ENCODE measurements at places on chromosomes 5 and 9.
A peak's percentile ranks its signal among the peaks of the same experiment; 100 is the strongest.

- DNase-seq = no peak
Observed at GRCh38 chr5:61273279-61273975, 58.6 kb upstream of the ZSWIM6 start.

DNA sequence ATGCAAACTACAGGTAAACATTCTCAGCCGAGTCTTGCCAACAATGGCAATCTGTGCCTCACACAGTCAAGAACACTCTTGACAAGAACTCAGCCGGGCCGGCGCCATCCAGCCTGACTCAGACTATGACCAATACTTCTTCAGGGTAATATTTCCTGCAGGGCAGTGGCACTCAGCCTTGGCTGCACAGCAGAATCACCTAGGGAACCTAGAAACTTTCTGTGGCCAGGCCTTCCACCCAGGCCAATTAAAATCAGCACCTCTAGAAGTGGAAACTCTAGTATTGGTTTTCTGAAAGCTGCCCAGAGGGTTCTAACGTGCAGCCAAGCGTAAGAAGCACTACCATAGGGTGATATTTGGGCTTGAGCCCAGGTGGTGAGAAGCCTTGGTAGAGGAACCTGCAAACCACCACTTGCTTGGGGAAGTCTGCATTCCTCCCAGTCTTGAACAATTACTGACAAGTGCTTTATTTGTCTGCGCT lies 120.6 kb downstream of the TTLL11 start:
- DNase-seq = no peak

- DNase-seq = peak; percentile 69
Observed at GRCh38 chr9:126398403-126399058, 71.9 kb downstream of the MVB12B start.

DNA sequence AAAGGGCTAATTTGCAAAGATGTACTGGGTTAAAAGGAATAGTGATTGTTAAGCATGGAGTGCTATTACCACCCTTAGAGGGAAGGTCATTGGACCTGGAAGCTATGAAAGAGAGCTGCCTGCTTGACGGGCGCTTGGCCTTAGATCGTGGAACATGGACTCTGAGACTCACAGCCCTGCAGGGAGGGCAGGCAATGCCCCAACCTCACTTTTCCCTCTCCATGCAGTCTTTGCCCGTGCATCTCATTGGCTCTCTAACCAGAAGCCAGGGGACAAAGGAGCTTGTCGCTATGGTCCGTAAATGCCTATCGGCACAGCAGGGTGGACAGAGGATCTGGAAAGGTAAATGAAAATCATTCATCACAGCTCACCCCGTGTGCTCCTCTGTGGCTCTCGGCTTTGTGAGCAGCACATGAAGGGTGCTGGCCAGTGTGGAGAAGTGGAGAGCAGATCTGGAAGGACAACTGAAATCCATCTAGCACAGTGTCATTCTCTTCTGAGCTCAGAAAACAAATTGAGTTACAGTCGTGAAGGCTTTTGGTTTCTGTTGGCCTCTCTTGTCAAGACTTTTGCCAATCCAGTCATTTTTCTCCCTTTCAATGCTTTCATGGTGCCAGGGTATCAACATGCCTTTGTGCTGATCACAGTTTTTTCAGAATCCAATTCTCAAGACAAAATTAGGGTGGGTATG lies 186.2 kb downstream of the SNX18 start:
- DNase-seq = no peak

DNA sequence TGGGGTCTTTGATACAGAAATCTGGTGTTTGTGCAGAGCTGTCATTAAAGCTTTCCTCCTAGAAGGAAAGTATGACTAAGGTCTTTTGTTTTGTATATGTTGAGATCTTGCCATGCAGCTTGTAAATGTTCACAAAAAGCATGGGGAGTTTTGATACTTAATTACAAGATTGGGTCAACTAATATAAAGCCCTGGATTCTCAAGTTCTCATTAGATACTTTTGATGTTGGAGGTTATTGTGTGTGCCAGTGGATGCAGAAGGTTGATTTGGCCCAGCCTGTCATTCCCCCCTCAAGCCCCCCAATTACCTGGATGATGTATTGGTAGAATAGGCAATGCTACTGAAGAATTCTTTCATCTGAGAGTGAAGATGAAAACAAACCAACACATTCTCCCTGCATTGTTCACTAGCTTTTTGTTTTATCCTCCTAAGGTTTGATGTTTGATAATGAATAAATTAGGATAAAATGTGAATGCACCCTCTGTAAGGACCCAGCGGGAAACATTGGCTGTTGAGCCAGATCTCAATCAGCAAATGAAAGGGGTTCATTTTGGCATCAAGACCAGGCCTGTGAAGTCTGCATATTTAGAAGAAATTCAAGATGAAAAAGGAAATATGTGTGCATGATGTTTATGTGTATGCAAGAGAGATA lies 61.9 kb upstream of the ADAMTS19 start:
- DNase-seq = no peak

DNA sequence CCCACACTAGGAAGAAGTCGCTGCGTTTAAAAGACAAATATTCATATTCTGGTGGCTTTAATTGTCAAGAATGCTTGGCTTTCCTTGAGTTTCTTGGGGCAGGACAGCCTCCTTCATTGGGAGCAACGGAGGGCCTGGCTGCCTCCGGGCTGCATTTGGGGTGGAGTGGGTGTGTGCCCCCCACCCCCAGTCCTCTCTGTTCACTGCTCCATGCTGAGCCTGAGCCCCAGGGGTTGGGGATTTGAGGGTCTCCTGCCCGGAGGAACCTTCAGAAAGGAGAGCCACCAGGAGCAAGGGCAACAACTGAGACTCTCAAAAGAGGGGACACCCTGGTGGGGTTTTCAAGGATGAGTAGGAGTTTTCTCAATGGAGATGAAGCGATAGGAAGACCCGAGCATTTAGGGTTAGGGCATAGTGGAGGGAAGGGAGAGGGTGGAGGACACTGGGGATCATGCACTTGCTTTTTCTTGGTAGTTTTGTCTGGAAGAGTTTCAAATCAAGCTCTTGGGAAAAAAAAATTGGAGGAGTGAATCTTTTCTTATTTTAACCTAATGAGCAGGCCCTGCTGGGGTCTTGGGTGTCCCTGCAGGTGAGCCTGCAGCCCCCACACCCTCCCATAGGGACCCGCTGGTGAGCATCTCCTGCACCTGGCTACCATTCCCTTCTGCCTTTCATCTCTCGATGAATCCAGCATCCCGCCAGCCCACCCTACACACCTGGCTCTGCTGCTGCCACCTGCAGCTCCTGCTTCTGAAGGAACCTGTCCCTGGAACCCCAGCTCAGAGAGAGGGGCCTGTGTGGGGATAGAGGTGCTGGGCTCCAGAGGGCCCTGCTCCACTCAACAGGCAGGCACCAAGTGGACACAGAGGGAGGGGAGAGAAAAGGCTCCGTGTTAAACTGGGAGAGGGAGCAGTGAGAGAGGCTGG lies 4.1 kb downstream of the SLC6A19 start:
- no peak for DNase-seq

DNA sequence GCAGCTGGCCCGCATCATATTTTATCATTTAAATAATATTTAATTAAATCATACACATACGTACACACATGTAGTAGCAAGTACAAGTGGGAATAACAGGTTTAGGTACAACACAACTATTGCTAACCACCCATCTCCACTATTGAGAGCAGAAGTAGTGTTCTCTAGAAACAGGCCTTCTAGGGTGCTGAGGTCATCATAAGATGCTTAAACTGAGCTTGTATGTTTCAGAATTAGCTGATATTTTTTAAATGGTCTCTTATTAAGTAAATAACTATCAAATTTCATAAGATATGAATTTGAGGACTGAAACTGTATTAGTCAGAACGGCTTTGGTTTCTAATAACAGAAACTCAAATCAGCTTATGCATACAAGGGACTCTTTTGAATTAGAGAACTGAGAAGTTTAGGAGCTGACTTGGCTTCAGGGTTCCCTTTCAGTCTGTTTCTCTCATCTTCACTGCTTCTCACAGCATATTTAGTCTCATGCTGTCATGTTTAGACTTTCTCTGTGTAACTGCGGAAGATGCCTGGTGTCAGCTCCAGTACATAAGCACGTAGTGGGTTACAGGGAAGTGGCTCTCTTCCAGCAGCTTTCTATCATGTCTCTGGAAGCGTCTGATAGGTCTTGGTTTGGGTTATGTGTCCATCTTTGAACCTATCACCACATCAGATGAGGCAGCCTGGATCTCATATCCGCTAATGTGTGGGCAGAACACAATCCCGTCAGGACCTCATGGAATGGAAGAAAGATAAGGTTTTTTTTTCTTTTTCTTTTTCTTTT lies 25.0 kb upstream of the OCLN start:
- no peak for DNase-seq

- DNase-seq = no peak
Observed at GRCh38 chr9:13179257-13179656, 100.2 kb downstream of the MPDZ start.

All from stimulated activated CD8-positive, alpha-beta memory T cell treated with anti-CD3 and anti-CD28 coated beads, Interleukin-2, amount 100 ng/mL, for 48 hours (primary cell).